ENCODE measurements at places on chromosomes 7 and 10.
A peak's percentile ranks its signal among the peaks of the same experiment; 100 is the strongest.

- DNase-seq: no peak
Measured at GRCh38 chr7:38181111-38181510, 3.1 kb downstream of the STARD3NL start.

DNA sequence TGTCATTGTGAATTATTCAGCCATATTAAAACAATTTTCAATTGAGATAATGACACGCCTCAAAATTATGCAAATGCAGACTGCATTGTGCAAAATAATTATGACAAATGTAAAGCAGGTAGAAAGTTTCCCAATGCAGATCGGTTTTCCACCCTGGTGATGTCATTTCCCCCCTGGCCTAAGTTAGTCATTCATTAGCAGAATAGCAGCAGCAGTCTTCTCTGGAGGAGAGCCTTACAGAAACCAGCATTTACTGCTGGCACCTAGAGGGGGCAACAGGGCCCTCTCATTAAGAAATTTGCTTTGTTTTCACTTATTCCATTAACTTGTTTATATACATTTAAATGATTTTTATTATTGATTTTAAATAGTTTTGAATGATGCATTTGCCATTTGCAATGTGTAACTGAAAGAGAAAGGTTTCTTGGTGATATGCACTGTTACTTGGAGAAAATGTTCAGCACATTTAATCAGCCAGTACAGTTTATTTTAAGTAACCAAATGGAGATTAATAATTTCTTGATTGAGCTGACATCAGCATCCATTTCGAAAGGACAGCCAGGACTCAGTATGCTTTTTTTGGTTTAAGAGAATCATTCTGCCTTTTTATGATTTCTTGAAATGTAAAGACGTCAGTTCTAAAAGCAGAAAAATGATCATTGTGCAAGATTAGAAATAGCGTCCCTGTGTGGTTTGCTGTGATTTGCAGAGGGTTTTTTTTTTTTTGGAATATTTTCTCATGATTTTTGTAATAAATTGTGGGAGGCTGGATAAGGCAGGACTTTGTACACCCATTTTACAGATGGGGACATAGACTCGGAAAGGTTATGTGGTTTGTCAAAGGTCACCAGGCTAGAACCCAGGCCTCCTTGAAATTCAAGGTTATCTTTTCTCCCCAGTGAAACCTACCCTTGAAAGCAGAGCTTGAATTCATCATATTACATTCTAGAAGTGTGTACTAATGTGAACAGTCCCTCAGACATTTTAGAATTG, 3.5 kb downstream of the ARID5B start:
- peak; percentile 73 for DNase-seq

- DNase-seq: peak; percentile 69
Measured at GRCh38 chr10:33193701-33194521, 140.6 kb downstream of the NRP1 start.

GRCh38 chr10:60305380-60305892, 84.2 kb downstream of the ANK3 start:
- DNase-seq: no peak

GRCh38 chr7:2062648-2063047, 170.1 kb downstream of the MAD1L1 start:
- DNase-seq: no peak

GRCh38 chr7:74518041-74518440, 64.3 kb downstream of the GTF2IRD1 start:
- DNase-seq: no peak

DNA sequence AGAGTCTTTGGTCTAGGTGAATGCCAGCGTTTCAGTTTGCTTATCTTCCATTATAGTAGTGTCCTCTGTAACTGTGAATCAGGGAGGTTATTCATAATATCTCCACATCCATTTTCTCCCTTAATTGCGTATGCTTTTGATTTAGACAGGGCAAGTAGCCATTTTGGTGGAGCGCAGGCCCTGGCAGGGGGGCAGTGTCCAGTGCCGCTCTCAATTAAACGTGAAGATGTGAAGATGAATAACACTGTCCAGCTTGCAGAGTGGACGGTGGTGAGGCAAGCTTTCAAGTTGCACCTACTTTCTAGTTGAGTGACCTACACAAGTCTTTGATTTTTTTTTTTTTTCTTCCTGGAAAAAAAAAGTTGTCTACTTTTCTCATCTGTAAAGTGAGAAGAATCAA, 4.5 kb downstream of the TSPAN14 start:
- no peak for DNase-seq

DNA sequence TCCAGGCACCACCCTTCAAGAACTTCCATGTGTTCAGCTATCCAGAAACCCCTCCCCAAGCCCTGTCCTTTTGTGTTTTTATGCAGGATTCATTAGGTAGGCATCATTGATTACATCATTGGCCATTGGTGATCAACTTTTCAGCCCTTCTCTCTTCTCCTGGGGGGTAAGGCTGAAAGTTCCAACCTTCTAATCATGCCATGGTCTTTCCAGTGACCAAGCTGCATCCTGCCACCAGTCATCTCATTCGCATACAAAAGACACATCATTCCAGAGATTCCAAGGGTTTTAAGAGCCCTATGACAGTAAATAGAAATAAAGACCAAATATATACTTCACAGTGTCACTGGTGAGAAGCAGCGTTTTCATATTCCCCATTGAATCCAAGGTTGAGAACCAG, 48.2 kb downstream of the DNAJC12 start:
- no peak for DNase-seq

- DNase-seq: peak; percentile 14
Measured at GRCh38 chr7:79282070-79282694, 171.3 kb downstream of the MAGI2 start.

DNA sequence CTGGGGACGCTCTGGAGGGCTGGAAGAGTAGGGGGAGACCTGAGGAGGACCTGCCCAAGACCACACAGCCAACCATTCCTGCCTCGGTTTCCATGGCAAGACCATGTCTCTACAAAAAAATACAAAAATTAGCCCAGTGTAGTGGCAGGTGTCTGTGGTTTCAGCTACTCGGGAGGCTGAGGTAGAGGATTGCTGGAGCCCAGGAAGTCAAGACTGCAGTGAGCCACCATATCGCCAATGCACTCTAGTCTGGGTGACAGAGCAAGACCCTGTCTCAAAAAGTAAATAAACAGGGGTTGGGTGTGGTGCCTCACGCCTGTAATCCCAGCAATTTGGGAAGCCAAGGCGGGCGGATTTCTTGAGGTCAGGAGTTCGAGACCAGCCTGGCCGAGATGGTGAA, 48.7 kb downstream of the CLIP2 start:
- no peak for DNase-seq

DNA sequence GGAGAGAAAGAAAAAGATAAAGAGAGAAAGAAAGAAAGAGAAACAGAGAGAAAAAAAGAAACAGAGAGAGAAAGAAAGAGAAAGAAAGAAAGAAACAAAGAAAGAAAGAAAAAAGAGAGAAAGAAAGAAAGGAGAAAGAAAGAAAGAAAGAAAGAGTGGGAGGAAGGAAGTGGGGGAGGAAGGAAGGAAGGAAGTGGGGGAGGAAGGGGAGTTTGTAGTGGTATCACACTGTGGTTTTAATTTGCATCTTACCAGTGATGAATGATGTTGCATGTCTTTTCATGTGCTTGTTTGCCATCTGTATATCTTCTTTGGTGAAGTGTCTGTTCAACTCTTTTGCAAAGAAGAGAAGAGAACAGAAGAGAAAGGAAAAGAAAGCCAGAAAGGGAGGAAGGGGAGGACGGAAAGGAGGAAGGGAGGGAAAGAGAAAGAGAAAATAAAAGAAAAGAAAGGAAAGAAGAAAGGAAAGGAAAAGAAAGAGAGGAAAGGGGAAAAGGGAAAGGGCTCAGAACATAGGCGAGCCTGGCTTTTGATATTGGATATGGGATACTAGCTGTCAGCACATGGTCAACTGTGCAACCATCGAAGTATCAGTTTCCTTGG, 79.2 kb upstream of the FRMD4A start:
- no peak for DNase-seq

DNA sequence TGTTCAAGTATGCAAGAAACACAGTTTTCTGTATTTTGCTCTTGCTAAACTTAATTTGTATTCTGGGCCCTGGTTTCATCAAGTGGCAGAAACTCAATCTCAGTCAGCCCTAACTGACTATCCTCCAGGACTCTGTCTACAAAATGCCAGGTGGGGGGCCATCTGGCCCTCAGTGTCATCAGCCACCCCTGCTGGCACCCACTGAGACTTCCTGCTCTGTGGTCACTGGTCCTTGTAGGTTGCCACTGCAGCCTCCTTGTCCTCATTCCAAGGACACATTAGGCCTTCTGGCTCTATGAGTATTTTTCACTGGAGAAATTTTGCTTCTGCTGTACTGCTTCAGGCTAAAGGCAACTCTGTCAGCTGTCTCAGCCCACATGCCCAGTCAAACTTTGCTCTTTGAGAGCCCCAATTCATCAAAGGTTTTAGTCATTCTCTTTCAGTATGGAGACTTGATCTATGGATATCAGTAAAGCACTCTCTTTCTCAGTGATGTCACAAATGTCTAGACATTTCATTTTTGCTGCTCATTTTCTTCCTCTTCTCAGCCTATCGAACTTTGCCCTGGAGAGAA, 163.6 kb downstream of the KCND2 start:
- no peak for DNase-seq

DNA sequence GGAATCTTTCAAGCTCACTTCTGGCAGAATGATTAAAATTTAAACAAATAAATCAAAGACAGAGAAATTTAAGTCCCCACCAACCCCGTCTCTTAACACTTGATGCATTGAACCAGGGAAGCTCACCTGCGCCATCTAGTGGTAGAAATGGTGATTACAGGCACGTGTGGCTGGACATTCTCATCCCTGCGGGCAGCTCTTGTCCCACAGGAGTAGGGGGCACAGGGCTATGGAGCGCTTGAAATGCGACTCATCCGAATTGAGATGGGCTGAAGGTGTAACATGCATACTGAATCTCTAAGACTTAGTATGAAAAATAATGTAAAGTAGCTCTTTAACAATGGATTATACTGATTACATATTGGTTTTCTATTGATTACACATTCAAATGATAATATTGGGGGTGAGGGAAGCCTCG, 24.8 kb upstream of the SLIT1 start:
- peak; percentile 54 for DNase-seq

GRCh38 chr10:43955002-43955596, 306.4 kb upstream of the ZNF32 start:
- no peak for DNase-seq

- peak; percentile 64 for DNase-seq
Measured at GRCh38 chr10:13271552-13272163, 28.2 kb downstream of the PHYH start.

GRCh38 chr7:27846388-27846787, 106.4 kb downstream of the TAX1BP1 start:
- DNase-seq: no peak

Measured in large intestine (tissue), 12 donors.